ENCODE measurements at places on chromosomes 7 and 10. TPM values are rescaled to one million over a fixed set of nuclear protein-coding genes. Genes with fewer than 3 reads are reported as not detected.

- peak; percentile 74 for DNase-seq
These were observed 295.2 kb upstream of the MGMT start for GRCh38 chr10:129171812-129172211.

DNA sequence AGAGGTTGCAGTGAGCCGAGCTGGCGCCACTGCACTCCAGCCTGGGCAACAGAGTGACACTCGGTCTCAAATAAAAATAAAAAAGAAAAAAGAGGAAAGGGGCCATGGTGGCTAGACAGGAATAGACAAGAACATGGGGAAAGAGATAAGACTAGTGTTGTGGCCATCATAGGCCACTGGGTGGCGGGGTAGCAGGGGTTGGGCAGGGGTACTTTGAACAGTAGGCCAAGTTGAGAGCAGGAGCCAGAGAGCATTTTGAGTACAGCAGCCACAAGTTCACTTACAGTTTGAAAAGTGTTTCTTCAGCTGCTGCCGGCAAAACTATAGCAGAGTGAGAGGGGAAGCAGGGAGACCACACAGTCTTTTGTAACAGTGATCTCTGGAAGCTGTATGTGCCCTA is 656.0 kb downstream of the CNTNAP2 start:
- DNase-seq: no peak

LGI1 gene
- polyA plus RNA-seq: 46.1 TPM

IGFBP1 gene
- 1.3 TPM for polyA plus RNA-seq

GRCh38 chr7:107666790-107667189 is 6.2 kb downstream of the SLC26A4 start:
- no peak for DNase-seq

DNA sequence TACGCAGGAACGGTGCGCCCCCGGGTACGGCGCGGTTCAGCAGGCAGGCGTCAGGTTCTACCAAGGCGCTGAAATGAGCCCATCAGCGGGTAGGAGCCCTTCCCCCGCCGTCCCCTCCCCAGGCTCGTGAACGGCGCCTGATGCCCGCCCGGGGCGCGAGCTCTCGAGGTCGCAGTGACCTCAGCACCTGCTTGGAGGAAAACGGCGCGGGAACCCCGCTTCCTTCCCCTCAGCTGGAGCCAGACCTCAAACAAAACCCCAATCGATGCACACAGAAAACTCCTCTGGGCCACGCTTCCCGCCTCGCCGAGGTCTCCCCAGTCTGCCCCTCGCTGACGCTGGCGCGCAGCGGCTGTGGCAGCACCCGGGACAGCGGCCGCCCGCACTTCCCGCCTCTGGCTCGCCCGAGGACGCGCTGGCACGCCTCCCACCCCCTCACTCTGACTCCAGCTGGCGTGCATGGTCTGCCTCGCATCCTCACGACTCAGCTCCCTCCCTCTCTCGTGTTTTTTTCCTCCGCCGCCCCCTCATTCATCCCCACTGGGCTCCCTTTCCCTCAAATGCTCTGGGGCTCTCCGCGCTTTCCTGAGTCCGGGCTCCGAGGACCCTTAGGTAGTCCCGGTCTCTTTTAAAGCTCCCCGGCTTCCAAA is 514 bp upstream of the GAD2 start:
- peak; percentile 39 for DNase-seq

GRCh38 chr10:79063071-79063491 is 5.7 kb upstream of the ZMIZ1 start:
- no peak for DNase-seq

- DNase-seq: no peak
These were observed 152.1 kb upstream of the GHITM start for GRCh38 chr10:83987216-83987615.

GRCh38 chr7:114973147-114973546 is 51.3 kb downstream of the MDFIC start:
- no peak for DNase-seq

ANXA11 gene
- polyA plus RNA-seq: 91.1 TPM

COL13A1 gene
- polyA plus RNA-seq: 19.9 TPM

AEBP1 gene
- polyA plus RNA-seq: 57.6 TPM

GRCh38 chr7:132115758-132116157 is 460.5 kb downstream of the PLXNA4 start:
- no peak for DNase-seq

- no peak for DNase-seq
These were observed 223.6 kb downstream of the IPMK start for GRCh38 chr10:58044072-58044471.

PNLIPRP3 gene
- 0.27 TPM for polyA plus RNA-seq

OPN4 gene
- 0.92 TPM for polyA plus RNA-seq

SPDYE5 gene
- polyA plus RNA-seq: 4.0 TPM

GRCh38 chr10:122780391-122780790 is 65.3 kb downstream of the CUZD1 start:
- no peak for DNase-seq

- DNase-seq: no peak
These were observed 79.2 kb downstream of the CCNY start for GRCh38 chr10:35415505-35415904.

DNA sequence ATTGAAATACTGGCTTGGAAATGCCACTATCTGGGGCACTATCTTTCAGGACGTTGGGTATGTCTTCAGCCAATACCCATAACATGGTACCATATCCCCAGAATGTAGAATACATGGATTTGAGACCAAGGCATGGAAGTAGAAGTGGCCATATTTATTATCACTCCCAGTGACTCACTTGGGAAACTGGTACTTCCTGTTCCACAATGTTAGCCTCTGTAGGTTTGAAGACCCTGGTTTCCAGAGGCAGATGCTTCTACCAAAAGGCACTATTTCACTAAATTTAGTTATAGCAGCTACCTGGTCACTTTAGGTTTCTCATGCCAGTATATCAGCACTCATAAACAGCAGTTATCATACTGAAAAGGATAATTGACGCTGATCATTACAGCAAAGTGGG is 184.2 kb downstream of the CCDC71L start:
- no peak for DNase-seq

DNA sequence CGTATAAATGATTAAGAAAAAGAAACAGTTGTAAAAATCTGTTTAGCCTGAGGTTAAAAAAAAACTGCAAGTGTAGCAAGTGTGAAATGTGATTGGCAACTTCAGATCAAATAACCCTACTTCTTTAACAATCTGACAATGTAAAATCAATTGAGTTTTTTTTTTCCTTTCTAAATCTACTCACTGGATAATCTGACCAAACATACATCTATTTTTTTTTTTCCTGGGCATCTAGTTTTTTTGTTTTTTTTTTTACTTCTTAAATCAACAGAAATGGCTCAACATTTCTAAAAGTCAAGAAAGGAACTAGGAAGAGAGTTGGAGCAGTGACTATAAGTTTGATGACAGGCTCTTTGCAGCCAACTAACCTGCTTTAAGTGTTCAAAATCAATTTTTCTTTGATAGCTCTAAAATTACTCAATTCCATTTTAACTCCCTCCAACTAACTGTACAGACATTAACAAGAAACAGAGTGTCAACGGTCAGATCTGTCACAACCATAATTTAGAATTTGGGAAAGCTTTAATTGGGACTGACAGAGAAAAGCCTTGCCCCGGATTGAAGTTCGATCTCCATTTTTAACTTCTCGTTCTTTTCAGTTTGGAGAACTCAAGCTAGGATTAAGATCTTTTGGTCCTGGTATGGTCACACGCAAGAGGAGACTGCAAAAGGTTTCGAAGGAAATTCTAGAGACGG is 1.2 kb downstream of the ARL3 start:
- DNase-seq: no peak

FKBP6 gene
- polyA plus RNA-seq: 0.20 TPM

- DNase-seq: no peak
These were observed 427.7 kb downstream of the LRMDA start for GRCh38 chr10:75859141-75859540.

OR2A1 gene
- 0.23 TPM for polyA plus RNA-seq

GRCh38 chr10:61992671-61993668 is 91.5 kb downstream of the ARID5B start:
- DNase-seq: peak; percentile 62

- peak; percentile 76 for DNase-seq
These were observed 113.7 kb downstream of the BRAF start for GRCh38 chr7:140810830-140811556.

GRCh38 chr10:123149568-123150270 is 1.8 kb downstream of the HMX2 start:
- DNase-seq: no peak

DNA sequence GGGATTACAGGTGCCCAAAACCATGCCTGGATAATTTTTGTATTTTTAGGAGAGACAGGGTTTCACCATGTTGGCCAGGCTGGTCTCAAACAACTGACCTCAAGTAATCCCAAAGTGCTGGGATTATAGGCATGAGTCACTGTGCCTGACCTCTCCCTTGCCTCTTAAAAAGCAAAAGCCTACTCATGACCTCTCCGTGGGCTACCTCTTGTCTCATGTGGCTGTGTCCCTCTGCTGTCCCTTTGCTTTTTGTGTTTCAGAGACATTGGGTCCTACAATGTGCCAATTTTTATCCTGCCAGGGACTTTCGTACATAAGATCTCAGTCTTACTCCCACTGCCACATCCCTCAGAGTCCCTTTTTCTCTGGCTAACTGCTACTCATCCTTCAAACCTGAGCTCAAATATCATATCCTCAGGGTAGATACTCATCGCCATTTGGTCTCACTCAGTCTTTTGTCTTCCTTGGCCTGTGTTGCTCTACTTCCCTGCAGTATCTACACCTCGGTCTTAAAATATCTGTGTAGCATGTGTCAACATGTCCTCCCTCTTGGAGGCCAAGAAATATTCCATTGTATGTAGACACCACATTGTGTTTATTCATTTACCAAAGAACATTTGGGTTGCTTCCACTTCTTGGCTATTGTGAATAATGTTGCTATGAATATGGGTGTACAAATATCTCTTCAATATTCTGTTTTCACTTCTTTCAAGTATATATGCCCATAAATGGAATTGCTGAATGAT is 465.0 kb upstream of the KLF6 start:
- DNase-seq: no peak

GRCh38 chr10:20616918-20617810 is 279.9 kb downstream of the NEBL start:
- no peak for DNase-seq

THSD7A gene
- polyA plus RNA-seq: 3.5 TPM

DNA sequence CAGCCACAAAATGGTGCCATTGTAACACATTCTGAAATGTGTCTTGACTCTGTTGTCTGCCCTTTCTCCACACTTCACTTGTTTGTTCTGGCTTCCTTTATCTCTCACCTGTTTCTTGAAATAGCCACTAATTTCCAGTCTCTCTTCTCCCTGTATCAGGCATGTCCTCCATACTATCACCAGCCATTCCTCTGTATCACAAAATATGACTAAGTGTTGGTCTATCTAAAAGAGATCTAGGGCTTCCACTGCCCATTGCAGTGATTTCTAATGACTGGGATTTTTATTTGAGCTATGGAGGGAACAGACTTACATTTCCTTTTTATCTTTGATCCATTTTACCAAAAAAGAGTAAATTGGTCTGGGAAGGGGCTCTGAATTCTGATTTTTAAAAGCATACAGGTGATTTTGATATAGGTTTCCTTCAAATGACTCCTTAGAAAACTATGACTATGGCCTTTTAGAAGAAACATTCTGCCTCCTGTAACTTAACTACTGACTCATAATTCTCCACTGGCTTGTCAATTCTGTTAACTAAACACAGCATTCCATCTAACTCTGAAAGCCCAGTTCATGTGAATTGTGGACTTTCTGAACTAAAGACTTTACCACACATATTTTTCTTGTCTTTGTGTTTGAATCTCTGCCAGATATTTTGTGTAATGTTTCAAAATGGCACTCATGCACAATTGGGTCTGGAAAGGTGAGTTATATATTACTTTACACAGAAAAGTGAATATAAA is 1121.4 kb downstream of the XPNPEP1 start:
- DNase-seq: no peak

DNA sequence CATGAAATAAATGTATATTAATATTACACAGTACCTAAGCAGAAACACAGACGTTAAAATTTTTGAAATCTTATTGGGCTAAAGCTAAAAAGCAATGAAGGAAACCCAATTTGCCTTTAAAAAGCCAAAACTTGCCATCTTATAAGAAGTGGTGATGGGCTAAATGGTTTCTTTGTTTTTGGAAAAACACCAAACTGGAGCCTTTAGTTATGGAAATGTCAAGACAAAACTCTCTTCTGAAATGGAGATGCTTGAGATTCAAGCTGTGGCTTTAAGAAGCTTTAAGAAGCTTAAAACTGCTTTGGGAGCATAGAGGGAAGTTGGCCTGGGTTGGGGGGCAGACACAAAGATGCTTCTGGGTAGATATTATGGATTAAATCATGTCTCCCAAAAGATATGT is 277.0 kb downstream of the GFRA1 start:
- no peak for DNase-seq

- DNase-seq: no peak
These were observed 139.0 kb upstream of the MKLN1 start for GRCh38 chr7:131188367-131189339.

NPC1L1 gene
- polyA plus RNA-seq: 0.07 TPM

JCAD gene
- polyA plus RNA-seq: 35.8 TPM

CHST3 gene
- polyA plus RNA-seq: 14.5 TPM

Measured in muscle of arm (tissue), 14 donors.